ENCODE measurements at places on chromosomes 2 and 18.

GRCh38 chr18:74569401-74569800, 28.3 kb upstream of the ZNF407 start:
- DNase-seq = no peak

DNA sequence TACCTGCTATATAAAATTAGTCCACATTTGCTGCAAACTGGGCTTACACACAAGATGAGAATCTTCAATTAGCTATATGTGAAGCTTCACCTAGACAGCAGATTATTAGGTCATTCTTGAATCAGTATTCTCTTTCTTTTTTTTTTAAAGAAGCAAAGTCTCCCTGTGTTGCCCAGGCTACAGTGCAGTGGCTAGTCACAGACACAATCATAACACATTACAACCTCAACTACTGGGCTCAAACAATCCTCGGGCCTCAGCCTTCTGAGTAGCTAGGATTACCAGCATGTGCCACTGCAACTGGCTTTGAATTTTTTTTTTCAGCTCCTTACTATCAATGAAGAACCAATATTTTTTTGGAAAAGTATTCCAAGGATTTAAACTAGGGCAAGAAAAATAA, 30.5 kb downstream of the OLA1 start:
- DNase-seq = no peak

- DNase-seq = no peak
These were observed 265.0 kb upstream of the SLC8A1 start for GRCh38 chr2:40716879-40717278.

DNA sequence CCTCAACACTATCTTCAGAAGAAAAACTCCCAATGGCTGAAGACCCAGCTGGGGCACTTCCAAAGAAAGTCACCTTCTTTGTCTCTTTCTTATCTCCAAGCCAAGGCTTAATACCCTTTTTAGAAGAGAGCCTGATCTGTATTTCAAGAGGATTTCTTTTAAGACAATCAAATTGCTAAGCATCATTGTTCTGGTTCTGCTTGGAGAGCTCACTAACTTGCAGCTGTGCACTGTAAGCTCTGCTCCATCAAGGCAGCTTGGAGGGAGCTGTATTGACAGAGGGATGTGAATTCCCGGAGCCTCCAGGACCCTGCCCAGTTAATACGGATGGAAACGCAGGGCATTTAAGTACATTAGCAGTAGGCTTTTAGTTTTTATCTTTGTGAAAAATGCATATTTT, 253.1 kb downstream of the TDRD15 start:
- DNase-seq = no peak

GRCh38 chr2:40680547-40680946, 228.7 kb upstream of the SLC8A1 start:
- DNase-seq = peak; percentile 58

GRCh38 chr2:31248139-31248538, 14.2 kb downstream of the EHD3 start:
- no peak for DNase-seq

DNA sequence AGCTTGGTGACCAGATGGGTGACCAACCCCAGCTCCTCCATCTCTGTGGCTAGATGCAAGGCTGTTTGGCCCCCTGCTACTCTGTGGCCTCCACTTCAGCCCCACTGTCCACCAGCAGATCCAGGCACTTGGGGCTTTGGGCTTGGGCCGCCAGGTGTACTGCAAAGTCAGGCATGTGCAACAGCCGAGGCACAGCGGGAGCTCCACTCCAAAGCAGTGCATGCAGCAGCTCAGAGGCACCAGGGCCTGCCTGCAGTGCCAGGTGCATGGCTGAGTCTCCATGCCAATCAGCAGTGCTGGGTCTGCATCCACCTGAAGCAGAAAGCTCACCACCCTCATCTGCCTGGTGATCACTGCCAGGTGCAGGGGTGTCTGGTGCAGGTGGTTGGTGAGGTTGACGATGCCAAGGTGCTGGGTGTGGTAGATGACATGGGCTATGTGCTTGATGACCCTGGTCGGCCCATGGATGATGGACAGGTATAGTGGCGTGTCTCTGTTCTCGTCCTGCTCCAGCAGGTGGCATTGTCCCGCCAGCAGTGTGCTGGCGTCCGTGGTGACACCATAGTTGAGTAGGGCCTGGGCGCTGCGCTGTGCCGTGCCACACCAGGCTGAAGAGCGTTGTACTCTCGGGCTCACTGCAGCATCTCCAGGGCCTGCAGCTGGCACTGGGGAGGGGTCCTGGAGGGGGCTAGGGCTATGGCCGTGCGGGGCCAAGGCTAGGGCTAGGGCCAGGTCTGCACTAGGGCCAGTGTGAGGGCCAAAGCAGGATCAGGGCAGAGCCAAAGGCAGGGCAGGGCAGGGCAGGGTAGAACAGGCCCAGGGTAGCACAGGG, 1.0 kb upstream of the ANKRD62 start:
- DNase-seq = peak; percentile 23

- no peak for DNase-seq
These were observed 139.3 kb upstream of the DOK6 start for GRCh38 chr18:69261406-69261805.

DNA sequence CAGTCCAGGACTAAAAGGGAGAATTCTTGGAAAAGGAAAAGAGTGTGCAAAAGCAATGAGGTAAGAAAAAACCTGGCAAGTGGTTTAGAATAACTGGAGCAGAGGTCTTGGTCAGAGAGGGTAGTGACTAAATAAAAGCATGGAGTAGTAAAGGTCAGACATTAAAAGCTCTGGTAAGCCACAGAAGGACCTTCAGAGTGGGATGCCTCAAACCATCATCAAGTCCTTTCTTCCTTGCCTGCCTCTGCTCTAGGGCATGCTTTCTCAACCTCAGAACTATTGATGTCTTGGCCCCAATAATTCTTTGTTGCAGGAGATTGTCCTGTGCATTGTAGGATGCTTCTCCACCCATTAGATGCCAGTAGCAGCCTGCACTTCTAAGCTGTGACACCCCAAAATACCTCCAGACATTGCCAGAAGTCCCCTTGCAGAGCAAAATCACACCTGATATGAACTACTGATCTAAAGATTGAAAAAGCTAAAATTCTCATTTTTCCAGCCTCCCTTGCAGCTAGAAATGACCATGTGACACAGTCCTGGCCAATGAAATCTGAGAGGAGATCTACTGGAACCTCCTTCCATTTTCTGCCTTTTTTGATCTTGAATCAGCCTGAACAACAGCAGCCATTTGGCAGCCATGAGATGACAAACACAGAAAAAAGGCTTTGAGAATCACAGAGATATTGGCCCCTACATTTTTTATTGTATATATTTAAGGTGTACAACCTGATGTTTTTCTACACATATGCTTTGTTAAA, 48.1 kb downstream of the EVA1A start:
- DNase-seq = no peak

GRCh38 chr18:75213611-75214331, 3.2 kb downstream of the TSHZ1 start:
- no peak for DNase-seq

GRCh38 chr2:172088245-172089004, 3.1 kb downstream of the DLX1 start:
- DNase-seq = no peak

DNA sequence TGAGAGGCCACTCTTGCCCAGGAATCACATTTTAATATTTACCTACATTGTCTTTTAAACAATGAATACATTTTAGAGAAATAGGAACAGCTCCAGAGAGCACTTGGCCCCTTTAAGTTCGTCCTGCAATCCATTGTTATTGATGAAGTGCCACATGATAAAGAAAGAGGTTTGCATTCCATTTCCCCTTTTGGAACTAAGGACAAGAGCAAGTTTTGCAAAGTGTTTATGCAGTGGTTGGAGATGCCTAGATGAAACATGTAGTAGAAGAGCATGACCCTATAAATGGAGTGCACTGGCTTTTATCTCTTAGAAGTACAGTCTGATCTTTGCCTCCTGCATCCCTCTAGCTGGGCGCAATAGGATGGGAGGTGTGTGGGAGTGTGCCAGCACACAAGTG, 118.7 kb upstream of the CNTNAP5 start:
- DNase-seq = no peak

DNA sequence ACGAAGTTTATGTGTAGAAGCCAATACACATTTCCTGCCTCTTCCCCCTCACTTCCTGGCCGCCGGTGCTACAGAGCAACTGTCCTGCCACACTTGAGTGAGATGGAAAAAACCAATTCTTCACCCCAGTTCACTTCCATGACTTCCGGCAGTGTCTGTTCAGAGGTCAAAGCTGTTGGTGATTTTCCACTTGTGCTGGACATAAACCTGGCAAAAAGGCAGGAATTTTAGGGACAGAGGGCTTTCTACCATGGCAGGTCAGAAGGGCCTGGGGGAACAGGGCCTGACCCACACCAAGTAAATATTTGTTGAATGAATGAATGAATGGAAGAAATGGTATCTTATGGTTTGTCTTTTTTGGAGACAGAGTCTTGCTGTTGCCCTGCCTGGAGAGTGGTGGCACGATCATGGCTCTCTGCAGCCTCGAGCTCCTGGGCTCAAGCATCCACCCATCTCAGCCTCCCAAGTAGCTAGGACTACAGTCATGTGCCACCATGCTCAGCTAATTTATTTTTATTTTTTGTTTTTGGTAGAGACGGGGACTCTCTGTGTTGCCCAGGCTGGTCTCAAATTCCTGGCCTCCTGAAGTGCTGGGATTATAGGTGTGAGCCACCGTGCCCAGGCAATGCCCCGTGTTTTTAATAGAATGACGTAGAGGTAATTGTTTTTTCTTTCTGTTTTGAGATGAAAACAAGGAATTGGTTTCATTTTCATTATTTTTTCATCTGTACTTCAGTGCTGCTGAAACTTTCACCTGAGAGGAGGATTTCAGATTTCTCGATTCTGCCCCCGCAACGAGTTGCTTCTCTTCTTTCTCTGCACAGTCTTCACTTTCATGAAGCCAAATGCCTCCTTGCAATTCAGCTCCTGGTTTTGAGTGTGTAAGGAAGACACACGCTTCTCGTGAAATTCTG, 48.0 kb upstream of the LPIN2 start:
- DNase-seq = peak; percentile 34

DNA sequence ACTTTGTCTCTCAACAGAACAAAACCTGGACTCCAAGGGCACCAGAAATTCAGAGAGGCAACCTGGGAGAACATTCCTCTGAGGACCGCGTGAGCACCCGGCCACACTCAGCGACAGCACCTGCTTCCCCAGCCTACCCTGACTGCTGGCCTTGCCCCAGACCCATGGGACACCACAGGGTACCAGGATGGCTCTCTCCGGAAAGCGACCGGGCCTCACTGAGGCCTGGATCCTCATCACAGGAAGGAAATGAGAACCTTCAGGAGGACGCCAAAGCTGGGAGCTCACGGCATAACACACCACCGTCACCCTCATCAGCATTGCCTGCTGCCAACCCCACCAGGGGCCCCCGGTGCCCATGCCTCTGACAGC, 38.9 kb downstream of the HS6ST1 start:
- DNase-seq = no peak

DNA sequence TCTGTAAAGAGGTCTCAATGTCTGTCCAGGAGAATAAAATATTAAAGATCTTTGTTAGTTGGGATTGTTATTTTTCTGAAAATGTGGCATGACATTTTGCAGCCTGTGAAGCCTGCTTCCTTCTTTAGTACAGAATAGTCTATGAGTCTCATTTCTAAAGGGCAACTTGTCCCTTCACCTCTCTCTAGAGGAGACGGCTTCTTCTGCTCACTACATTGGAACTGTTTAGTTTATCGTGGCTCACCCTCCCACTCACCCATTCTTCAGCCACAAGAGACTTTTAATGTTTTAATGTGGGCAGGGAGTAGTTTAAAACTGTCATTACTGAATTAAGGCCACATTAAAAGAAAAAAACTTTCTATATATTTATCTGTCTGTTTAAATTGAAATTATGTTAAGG, 161.0 kb downstream of the BARD1 start:
- no peak for DNase-seq

DNA sequence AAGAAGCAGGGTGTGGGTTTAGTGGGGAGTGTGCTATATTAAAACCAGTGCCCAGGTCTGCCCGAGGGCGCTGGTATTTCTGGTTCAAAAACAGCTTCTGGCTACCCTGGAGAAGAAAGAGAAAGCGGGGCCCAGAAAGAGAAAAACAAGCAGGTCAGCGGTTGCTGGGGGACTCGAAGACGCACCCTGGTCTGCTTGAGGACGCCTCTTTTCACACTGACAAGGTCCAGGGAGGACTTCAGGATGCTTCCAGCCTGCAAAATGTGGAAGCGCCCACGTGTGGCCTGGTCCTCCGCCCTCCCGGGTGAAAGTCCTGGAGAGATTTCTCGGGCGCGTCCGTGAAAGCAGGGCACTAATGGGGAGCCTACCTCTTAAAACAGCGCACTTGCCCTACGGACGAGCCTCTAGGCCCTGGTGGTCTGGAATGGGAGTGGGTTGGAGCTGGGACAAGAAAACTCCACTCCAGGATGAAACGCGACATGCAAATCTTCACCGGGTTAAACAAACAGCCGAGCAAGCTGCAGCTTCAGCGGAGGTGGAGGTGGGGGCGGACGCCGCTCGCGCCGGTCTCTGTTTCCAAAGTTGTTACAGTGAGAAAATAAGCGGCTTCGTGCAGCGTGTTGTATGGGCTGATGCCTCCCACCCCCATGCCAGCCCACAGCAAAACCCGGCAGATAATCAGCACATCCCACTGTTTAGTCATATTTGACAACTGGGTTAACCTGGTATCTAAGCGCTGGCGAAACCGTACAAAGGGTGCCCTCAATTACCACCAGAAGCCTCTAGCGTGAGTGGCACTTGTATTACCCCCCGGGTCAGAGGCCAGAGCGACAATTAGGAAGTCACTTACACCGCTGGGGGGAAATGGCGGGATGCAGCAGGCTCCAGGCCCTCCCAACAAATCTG, 1.1 kb upstream of the SP9 start:
- DNase-seq = no peak

DNA sequence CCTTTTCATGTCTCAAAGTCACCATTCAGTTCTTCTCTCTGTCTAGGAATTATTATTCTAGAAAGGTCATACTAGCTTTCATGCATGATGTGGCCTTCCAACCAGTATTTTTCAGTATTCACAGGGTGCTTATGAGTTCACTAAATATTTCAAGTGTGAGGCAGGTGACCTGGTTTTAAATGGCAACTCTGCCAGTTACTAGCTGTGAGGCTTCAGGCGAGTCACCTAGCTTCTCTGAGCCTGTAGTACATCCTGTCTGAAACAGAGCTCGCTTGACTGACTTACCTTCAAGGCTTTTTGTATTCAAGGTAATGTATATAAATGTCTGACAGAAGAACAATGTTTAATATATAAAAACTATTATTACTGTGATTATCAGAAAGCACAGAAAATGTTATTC, 19.4 kb upstream of the ACVR1 start:
- no peak for DNase-seq

GRCh38 chr2:31812051-31812798, 198.6 kb downstream of the MEMO1 start:
- peak; percentile 63 for DNase-seq

- DNase-seq = peak; percentile 17
These were observed 57.8 kb upstream of the CHN1 start for GRCh38 chr2:175062787-175063585.

GRCh38 chr2:38836791-38837190, 38.9 kb downstream of the DHX57 start:
- no peak for DNase-seq

- DNase-seq = no peak
These were observed 984 bp upstream of the MSH2 start for GRCh38 chr2:47401789-47402554.

DNA sequence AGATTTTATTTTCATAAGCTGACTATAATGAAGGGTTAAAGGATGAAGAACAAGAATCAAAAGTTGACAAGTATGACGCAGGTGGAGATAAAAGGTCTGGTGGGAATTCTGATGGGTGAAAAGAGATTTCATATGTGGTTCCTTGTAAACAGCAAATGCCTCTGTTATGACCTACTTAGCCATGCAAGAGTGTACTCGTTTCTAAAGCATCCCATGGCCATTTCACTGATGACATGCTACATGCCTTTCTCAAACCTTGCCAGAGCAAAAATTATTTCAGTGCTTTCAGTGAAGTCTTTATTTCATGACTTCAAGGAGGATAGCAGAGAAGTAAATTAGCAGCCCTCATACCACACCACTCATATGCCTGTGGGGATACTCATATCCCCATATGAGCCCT, 71.7 kb downstream of the FEZ2 start:
- DNase-seq = no peak

Measured in common myeloid progenitor, CD34-positive (primary cell).